ENCODE measurements at places on chromosomes 16 and 17.
A peak's percentile ranks its signal among the peaks of the same experiment; 100 is the strongest.

GRCh38 chr17:40328386-40328766 lies 19.4 kb downstream of the RARA start:
- no peak for DNase-seq

GRCh38 chr17:83149761-83150251 lies 70.4 kb downstream of the METRNL start:
- no peak for DNase-seq

GRCh38 chr16:66188917-66189725 lies 177.4 kb upstream of the CDH5 start:
- no peak for DNase-seq

- DNase-seq, result no peak
These were observed 20.8 kb downstream of the DCUN1D3 start for GRCh38 chr16:20879175-20880040.

DNA sequence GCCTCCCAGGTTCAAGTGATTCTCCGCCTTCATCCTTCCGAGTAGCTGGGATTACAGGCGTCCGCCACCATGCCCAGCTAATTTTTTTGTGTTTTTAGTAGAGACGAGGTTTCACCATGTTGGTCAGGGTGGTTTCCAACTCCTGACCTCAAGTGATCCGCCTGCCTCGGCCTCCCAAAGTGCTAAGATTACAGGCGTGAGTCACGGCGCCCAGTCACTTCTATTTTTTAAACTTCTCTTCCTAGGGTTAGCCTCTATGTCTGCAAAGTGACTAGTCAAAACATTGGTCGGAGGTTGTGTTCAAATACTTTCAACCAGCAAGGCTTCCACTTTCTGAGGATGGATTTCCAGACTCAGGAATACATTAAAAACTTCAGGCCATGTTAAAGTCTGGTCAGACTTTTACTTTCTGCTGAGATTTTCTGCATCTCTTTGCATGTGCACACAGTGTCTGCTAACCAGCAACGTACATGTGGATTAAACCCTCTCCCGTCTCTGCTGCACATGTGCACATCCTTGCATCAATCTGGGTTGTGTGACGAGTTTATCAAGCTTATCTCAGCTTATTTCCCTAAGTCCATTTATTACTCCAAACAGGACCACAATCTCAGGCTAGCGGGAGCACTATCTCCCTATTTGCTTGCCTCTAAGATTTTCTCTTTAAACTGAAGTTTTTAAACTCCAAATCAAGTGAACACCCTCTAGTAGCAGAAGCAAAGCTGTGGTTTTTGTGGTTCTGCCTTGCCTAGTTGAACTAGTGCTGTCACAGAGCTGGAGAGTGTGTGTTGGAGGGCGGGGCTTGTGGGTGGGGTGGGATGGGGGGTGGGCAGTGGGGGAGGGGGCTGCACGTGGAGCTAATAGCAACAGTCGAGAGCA lies 525.2 kb upstream of the GOT2 start:
- DNase-seq, result no peak

- DNase-seq, result no peak
These were observed 855 bp downstream of the SLC22A31 start for GRCh38 chr16:89199241-89200123.

GRCh38 chr17:81074875-81075274 lies 39.9 kb downstream of the BAIAP2 start:
- no peak for DNase-seq

GRCh38 chr17:56976941-56977608 lies 856 bp upstream of the SCPEP1 start:
- no peak for DNase-seq

GRCh38 chr17:48179071-48179945 lies 71.7 kb downstream of the SNX11 start:
- no peak for DNase-seq

GRCh38 chr17:62179525-62180161 lies 114.6 kb upstream of the MED13 start:
- no peak for DNase-seq

DNA sequence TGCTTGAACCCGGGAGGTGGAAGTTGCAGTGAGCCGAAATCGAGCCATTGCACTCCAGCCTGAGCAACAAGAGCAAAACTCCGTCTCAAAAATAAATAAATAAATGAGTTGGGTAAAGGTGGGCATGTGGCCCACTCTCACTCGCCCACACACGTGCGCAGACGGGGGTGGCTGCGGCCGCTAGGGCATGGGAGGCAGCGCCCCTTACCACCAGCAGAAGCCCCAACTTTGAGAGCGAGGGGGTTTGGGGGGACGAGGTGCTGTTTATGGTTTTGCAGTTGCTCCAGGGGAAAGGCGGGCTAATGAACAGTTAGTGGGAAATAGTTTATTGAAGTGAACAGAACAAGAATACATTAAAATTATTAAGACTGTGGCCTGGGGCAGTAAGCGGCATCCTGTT lies 14.9 kb upstream of the RBFOX3 start:
- DNase-seq, result no peak

GRCh38 chr17:73938706-73939105 lies 264.8 kb upstream of the RPL38 start:
- no peak for DNase-seq

- no peak for DNase-seq
These were observed 62.9 kb downstream of the MRC2 start for GRCh38 chr17:62690168-62690897.

- DNase-seq, result peak; percentile 73
These were observed 1.2 kb downstream of the GRB2 start for GRCh38 chr17:75404223-75404730.

GRCh38 chr16:63890081-63890480 lies 1231.8 kb downstream of the CDH11 start:
- no peak for DNase-seq

GRCh38 chr16:4958510-4959438 lies 644 bp downstream of the SEC14L5 start:
- DNase-seq, result no peak

DNA sequence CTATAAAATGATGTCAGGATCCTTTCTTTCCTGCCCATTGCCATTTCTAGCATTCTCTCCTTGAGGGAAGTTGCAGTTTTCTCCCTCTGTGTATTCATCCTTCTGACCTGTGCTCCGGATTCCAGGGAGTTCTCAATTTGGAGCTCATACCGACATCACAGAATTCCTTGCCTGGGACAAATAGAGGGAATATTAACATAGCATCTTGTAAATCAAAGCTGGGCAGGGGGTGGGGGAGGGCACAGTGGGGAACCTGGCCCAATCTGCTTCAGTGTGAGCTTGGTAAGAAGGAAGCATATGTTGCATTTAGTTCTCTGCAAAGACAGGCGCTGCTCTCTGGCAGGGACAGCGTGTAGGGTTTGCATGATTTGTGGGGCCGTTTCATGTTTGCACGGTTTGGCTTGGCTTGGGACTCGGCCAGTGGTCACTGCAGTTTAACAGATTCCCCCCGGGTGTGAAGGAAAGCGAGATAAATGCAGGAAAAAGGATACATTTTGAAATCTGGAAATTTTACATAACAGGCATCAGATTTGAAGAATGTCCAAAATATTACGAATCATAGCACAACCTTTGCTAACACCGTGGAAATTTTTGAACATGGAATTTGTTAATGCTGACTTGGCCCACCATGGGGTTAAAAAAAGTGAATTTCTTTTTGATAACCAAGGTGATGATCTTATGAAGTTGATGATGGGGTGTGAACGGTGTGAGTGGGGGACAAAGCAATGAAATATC lies 178.0 kb downstream of the WWOX start:
- DNase-seq, result no peak

DNA sequence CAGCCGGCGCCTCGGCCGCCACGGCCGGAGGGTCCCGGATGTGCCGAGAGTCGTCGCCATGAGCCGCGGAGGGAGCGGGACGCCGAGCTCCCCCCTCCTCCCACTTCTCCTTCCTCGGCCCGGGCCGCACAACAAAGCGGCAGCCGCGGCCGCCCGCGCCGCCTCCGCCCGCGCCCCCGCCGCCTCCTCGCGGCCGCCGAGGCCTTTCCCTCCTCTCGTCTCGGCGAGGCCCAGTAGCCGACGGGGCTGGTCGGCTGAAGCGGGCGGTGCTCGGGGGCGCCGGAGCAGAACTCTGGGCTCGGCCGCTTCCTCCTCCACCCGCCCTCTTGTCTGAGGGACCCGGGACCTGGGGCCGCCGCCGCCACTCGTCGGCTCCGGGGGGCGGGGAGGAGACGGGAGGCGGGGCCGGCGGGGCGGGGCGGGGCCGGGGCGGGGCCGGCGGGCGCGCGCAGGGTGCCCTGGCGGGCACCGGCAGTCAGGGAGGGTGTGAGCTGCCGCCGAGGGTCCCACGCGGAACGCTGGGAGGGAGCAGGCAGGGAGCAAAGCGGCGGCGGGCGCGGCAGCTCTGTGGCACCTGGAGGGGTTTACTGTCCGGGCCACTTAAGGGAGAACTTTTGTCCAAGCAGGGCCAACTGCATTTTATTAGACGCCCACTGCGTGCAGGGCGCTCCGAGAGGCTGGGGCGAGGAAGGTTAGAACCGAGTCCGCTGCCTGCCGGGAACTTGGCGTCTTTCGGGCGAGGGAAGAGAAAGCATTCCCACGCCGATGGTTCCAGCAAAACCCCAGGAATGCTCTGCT lies at the start of gene SMURF2:
Gene SMURF2, minus strand, starts transcription at position 332 of the 798 bp plus-strand sequence. CDS start 427 bp downstream, outside the sequence.
- DNase-seq, result peak; percentile 83

DNA sequence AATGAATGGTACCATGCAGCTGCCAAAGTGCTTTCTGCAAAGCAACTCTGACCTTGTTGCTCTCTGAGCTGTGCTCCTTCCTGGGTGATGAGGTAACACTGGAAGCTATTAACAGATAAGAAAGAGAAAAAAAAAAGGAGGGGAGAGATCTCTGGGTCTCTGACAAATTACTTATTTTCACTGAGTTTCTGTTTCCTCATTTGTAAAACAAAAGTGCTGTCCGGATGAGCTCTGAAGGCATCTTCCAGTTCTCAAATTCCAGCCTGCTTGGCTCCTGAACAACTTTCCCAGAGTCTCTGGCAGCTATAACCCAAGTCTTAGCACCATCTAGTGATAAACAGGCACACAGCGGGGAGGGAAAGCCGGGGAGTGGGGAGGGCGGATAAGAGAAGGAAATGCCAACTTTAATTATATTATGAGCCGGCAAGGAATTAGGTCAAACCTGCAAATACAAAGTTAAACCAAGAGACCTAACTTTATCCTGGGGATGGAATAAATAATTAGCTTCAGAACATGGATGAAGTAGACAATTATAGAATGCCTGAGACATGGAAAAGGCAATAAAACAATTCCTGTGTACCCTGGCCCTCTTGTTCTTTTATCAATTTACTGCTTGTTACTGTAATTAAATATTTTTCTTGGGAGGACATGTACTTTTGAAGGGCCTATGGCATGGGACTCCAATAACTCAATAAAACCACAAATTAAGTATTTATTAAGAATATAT lies 61.3 kb upstream of the KIFC3 start:
- DNase-seq, result no peak

GRCh38 chr16:68369697-68370580 lies 59.1 kb downstream of the PRMT7 start:
- DNase-seq, result no peak

GRCh38 chr16:85445779-85446222 lies 167.3 kb upstream of the GSE1 start:
- DNase-seq, result peak; percentile 88

GRCh38 chr16:67535201-67535600 lies 6.6 kb downstream of the RIPOR1 start:
- DNase-seq, result no peak

DNA sequence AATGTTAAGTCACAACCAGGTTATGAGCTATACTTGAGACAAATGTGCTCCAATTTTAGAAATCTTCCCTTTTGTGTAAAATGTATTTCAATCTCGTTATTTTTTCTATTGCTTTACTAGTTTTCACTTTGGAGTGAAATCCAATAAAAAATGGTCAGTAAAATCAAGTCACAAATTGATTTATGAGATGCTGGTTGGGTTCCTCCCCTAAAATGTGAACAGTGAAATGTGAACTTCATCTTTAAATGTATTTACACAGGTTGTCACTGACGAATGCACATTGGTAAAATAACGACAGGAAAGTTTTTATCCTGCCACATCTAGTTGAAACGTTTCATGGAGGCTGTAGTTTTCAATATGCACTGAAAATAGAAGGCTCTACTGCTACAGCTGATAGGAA lies 55.5 kb downstream of the COX10 start:
- DNase-seq, result no peak

Measured in NCI-H2081 (cell line).